SK-N-SH (cell line): ENCODE measurements at places on chromosomes 13 and 19. TPM values are rescaled to one million over a fixed set of nuclear protein-coding genes. Genes with fewer than 3 reads are reported as not detected.

DNA sequence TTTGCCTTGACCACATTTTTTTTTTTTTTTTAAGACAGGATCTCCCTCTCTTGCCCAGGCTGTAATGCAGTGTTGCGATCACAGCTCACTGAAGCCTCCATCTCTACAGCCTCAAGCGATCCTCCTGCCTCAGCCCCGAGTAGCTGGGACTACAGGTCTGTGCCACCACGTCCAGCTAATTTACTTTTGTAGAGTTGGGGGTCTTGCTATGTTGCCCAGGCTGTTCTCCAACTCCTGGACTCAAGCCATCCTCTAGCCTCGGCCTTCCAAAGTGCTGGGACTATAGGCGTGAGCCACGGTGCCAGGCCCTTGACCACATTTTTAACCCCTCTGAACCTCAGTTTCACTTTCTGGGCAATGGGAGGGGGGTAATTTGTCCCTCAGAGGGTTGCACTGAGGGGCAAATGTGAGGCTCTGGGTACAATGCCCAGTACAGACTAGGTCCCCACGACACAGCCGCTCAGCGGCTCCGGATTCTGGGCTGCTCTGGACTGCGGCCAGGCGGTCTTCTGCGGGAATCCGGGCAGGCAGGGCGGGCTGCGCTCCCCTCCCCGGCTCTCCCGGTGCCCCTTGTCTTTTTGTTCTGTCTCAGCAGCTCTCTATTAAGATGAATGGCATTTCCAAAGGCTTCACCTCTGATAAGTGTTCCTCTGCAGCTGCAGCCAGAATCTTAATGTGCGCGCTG is 3.8 kb upstream of the ALOX5AP start:
- H3K4me3 ChIP-seq, result no peak overlapping the region
- no peaks in the 10 kb centered on the region for H3K36me3 ChIP-seq
- no peak overlapping the region for H3K27ac ChIP-seq
- DNase-seq, result no peak

- H3K27ac ChIP-seq, result no peak within 1 kb of the TSS
- H3K4me1 ChIP-seq, result peaks cover 11% of the 10 kb centered on the region; the same call in 1 of the 2 replicates
- peak; percentile 90 for DNase-seq
- H3K4me3 ChIP-seq, result peak within 1 kb of the TSS; percentile 71
- no peaks in the 10 kb centered on the region for H3K27me3 ChIP-seq
- H3K36me3 ChIP-seq, result peaks cover 24% of the 10 kb centered on the region
Observed at GRCh38 chr13:52128714-52129700, at the start of gene NEK5. Gene NEK5, minus strand, starts transcription at chr13:52129073. Its CDS starts 1,591 bp downstream, at chr13:52127482.

DNA sequence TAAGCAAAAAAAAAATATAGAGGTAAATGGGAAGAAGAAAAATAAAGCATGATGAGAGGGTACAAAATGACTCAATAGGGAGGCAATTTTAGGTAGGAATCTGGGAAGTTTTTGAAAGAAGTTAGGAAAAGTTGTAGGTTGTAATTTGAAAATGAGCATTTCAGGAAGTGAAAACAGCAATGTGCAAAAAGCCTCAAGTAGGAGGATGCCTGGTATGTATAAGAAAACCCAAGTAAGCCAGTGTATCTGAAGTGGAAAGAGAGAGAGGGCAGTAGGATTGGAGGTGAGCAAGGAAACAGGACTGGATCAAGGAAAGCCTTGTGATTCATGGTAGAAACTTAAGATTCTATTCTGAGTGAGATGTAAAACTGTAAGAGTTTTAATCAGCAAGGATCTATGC is 121.6 kb upstream of the SPRY2 start:
- no peak overlapping the region for H3K4me3 ChIP-seq
- H3K27ac ChIP-seq, result no peak overlapping the region
- no peak for DNase-seq
- H3K4me1 ChIP-seq, result no peaks in the 10 kb centered on the region
- no peaks in the 10 kb centered on the region for H3K36me3 ChIP-seq

DNA sequence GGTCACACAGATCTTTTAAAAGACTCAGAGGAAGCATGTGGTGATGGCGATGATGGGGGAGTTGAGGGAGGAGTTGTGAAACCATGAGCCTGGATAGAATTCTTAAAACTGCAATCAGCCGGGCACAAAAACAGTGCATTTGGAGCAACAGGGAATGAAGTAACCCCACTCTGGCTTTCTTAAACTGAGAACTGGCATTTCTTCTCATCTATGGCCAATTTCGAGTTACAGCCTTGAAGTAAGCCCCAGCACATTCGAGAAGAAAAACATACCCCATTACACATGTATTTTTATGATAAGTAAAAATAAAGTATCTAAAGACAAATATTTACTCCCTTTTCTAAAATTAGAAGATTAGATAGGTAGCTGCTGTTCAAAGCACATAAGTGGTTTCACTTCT is 70.1 kb downstream of the DCLK1 start:
- no peak overlapping the region for H3K4me3 ChIP-seq
- no peaks in the 10 kb centered on the region for H3K36me3 ChIP-seq
- H3K27ac ChIP-seq, result 0 out of 2 replicates have a peak overlapping the region, but pooled peaks have one; percentile 14
- H3K27me3 ChIP-seq, result no peaks in the 10 kb centered on the region
- no peak for DNase-seq

DCLK1 gene
- polyA plus RNA-seq, result 0.94 and 1.1 TPM in 2 replicates

DNA sequence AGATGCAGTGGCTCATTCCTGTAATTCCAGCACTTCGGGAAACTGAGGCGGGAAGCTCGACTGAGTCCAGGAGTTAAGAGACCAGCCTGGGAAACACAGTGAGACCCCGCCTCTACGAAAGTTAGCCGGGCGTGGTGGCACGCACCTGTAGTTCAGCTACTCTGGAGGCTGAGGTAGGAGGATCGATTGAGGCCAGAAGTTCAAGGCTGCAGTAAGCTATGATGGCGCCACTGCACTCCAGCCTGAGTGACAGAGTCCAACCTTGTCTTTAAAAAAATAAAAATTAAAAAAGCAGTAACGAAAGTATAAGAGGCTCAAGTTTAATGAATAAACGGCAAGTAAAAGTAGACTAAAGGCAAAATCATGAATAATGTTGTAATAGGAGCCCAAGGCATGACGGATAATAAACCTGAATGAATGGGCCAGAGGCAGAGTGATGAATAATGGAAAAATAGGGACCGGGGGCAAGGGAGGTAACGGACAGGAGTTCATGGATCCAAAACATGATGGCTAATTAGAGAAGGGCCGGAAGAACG is 1.2 kb upstream of the TOMM40 start:
- peak overlapping the region; percentile 51 for H3K4me3 ChIP-seq
- peaks cover 9% of the 10 kb centered on the region for H3K36me3 ChIP-seq
- H3K4me1 ChIP-seq, result peaks cover 21% of the 10 kb centered on the region; the same call in 1 of the 2 replicates

IGFL2 gene
- polyA plus RNA-seq, result 0.21 and 0.23 TPM in 2 replicates

- H3K27me3 ChIP-seq, result no peaks in the 10 kb centered on the region
- H3K27ac ChIP-seq, result no peak overlapping the region
- H3K36me3 ChIP-seq, result no peaks in the 10 kb centered on the region
- H3K4me3 ChIP-seq, result no peak overlapping the region
- H3K4me1 ChIP-seq, result peaks cover 13% of the 10 kb centered on the region; the same call in 1 of the 2 replicates
Observed at GRCh38 chr13:112724788-112725345, 35.0 kb downstream of the ATP11A start.

DNA sequence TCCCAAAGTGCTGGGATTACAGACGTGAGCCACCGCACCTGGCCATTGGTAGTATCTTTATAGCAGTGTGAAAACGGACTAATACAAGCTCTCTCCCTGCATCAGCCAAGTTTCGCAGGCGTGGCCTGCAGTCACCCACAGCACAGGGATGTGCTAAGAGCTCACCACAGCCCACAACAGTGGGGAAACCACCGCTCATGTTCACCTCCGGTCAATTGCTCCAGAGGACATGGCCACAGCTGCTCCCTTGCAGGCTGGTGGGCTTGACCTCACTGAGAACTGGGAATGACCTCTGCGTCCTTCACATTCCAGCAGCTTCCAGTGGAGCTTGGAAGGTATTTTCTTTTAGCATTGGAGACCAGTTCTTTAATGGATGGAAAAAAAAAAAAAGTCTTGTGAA is 156.4 kb downstream of the KCTD15 start:
- H3K4me3 ChIP-seq, result no peak overlapping the region
- H3K4me1 ChIP-seq, result peaks cover 3% of the 10 kb centered on the region; the same call in 1 of the 2 replicates
- no peak for DNase-seq

DNA sequence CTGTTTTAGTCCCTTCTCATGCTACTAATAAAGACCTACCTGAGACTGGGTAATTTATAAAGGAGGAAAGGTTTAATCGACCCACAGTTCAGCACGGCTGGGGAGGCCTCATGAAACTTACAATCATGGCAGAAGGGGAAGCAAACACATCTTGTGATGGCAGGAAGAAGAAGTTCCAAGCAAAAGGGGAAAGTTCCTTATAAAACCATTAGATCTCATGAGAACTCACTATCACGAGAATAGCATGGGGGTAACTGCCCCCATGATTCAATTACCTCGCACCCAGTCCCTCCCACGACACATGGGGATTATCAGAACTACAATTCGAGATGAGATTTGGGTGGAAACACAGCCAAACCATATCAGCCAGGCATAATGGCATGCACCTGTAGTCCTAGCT is 13.0 kb upstream of the STRN4 start:
- H3K36me3 ChIP-seq, result peaks cover 5% of the 10 kb centered on the region
- no peaks in the 10 kb centered on the region for H3K27me3 ChIP-seq
- no peak overlapping the region for H3K4me3 ChIP-seq
- no peak for DNase-seq
- H3K27ac ChIP-seq, result no peak overlapping the region; the same call in 1 of the 2 replicates

- H3K36me3 ChIP-seq, result no peaks in the 10 kb centered on the region
- H3K4me1 ChIP-seq, result peaks cover 5% of the 10 kb centered on the region; the same call in 1 of the 2 replicates
- DNase-seq, result no peak
- H3K4me3 ChIP-seq, result no peak overlapping the region
Observed at GRCh38 chr13:24203811-24204210, 43.3 kb downstream of the SPATA13 start.

KLK12 gene
- not detected in 2 replicates for polyA plus RNA-seq

- no peak for DNase-seq
- H3K4me1 ChIP-seq, result no peaks in the 10 kb centered on the region
- H3K27ac ChIP-seq, result no peak overlapping the region
- no peak overlapping the region for H3K4me3 ChIP-seq
- no peaks in the 10 kb centered on the region for H3K36me3 ChIP-seq
Observed at GRCh38 chr13:101231751-101232428, 184.4 kb downstream of the NALCN start.

ZNF559 gene
- 10.4 and 15.2 TPM in 2 replicates for polyA plus RNA-seq

LGALS7B gene
- not detected in 2 replicates for polyA plus RNA-seq

DNA sequence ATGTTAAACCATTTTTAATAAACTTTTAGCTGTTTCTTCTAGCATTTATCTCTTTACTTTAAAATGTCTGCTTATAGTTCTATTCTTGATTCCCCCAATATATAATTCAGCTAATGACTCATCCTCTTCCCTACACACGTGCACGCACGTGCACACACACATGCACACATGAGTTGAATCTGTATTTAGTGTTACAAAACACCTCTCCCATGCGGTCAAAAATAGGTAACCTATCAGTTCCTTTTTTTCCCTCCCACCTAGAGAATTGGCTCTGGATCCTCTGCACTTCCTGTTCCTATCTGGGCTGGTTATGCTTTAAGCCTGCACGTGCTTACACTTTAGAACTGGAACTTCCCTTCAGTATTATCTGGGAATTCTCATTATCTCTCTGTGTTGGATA is 144.1 kb downstream of the PAN3 start:
- no peak for DNase-seq
- H3K27me3 ChIP-seq, result no peaks in the 10 kb centered on the region

ZNF486 gene
- polyA plus RNA-seq, result 2.0 and 3.0 TPM in 2 replicates

GRCh38 chr19:29516821-29517395 is 8.9 kb upstream of the VSTM2B start:
- no peak overlapping the region for H3K4me3 ChIP-seq
- H3K36me3 ChIP-seq, result no peaks in the 10 kb centered on the region
- no peaks in the 10 kb centered on the region for H3K4me1 ChIP-seq
- H3K27me3 ChIP-seq, result peaks cover 13% of the 10 kb centered on the region
- H3K27ac ChIP-seq, result no peak overlapping the region

DNA sequence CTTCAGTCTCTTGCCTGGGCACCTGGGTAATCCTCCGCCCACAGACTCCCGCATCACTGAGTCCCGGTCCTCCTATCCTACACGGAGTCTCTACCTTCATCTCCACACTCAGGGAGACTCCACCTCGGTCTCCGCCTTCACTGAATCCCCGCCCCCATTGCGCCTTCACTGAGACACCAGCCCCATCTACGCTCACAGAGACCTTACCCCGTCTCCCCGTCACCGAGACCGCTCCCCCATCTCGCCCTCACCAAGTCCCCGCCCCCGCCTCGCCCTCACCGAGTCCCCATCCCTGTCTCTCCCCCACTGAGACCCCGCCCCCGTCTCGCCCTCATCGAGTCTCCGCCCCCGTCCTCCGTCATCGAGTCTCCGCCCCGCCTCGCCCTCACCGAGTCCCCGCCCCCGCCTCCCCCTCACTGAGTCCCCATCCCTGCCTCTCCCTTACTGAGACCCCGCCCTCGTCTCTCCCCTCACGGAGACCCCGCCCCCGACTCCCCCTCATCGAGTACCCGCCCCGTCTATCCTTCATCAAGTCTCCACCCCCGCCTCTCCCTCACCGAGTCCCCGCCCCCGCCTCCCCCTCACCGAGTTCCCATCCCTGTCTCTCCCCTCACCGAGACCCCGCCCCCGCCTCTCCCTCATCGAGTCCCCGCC is 23.1 kb upstream of the ZNF846 start:
- DNase-seq, result peak; percentile 88
- no peaks in the 10 kb centered on the region for H3K27me3 ChIP-seq
- peaks cover 3% of the 10 kb centered on the region; the same call in 1 of the 2 replicates for H3K4me1 ChIP-seq

GRCh38 chr13:52348071-52348470 is 57.9 kb downstream of the THSD1 start:
- H3K4me1 ChIP-seq, result peaks cover 27% of the 10 kb centered on the region; the same call in 1 of the 2 replicates
- no peak for DNase-seq
- H3K4me3 ChIP-seq, result no peak overlapping the region
- peak overlapping the region; percentile 82 for H3K27ac ChIP-seq

DNA sequence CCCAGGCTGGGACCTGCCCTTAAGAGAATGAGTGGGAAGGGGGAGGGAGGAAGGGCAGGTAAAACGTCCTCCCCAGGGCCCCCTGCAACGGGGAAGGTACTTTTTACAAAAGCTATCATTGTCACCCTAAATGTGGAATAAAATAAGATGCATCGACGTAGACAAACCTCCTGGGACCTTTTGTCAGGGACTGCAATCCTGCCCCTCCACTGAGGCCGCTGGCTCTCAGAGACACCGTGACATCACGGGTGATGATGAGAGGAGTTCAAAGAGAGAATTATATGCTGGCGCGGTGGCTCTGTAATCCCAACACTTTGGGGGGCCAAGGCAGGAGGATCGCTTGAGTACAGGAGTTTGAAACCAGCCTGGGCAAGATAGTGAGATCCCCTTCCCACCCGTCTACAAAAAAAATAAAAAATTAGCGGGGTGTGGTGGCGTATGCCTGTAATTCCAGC is 1.8 kb upstream of the MYBPC2 start:
- H3K36me3 ChIP-seq, result no peaks in the 10 kb centered on the region
- peaks cover 26% of the 10 kb centered on the region for H3K27me3 ChIP-seq
- DNase-seq, result no peak
- H3K4me3 ChIP-seq, result no peak overlapping the region; the same call in 1 of the 2 replicates
- H3K27ac ChIP-seq, result no peak overlapping the region
- H3K4me1 ChIP-seq, result no peaks in the 10 kb centered on the region

EBI3 gene
- 3.6 and 3.7 TPM in 2 replicates for polyA plus RNA-seq

GRCh38 chr13:112143753-112144615 is 77.0 kb downstream of the SOX1 start:
- H3K4me1 ChIP-seq, result no peaks in the 10 kb centered on the region
- H3K4me3 ChIP-seq, result no peak overlapping the region
- H3K27me3 ChIP-seq, result no peaks in the 10 kb centered on the region; the same call in 1 of the 2 replicates
- DNase-seq, result no peak
- H3K36me3 ChIP-seq, result no peaks in the 10 kb centered on the region
- H3K27ac ChIP-seq, result no peak overlapping the region
